Stimulated activated naive B cell treated with anti-CD40 and anti-IgM and Interleukin-4, amounts not matched to agents 10 μg/mL and 1 μg/mL and 100 μg/mL, for 72 hours (primary cell): ENCODE measurements at places on chromosomes 6 and 20.

DNA sequence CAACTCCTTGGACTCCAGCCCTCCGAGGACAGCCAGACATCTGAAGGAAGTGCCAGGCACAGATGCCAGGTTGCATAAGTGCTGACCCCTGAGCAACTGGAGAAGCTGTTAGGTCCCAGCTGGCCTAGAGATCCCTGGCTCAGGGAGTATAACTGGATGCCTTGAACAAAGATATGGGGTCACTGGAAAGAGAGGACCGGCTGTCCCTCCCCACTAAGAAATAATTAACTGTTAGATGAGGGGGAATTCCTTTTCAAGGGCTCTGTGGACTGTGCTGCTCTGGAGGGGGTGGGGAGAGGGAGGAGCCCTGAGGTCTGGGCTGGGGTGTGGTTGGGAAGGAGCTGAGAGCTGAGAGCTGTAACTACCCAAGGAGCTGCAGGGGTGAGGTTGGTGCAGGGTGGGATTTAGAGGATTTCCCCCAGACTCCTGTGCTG lies 39.6 kb downstream of the HLA-F start:
- no peak for DNase-seq

DNA sequence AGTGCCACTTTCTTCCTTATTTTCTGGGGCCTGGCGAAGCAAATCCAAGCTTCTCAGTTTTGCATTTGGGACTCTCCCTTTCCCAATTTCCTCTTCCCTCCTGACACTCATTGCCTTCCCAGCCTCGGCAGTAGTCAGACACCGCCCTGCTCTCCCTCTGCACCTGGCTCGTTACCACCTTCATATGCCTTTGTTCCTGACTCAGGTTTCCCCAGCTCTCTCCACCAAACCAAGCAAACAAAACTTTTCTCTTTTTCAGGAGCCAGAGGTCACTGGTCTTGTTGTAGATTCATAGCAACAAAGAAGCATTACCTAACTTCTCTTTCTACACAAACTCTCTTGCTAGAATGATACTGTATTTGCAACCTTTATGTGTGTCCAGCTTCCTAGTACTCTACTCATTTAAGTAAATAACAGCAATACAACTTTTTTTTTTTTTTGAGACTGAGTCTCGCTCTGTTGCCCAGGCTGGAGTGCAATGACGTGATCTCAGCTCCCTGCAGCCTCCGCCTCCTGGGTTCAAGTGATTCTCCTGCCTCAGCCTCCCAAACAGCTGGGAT lies 9.0 kb upstream of the ZC3H12D start:
- DNase-seq: no peak

DNA sequence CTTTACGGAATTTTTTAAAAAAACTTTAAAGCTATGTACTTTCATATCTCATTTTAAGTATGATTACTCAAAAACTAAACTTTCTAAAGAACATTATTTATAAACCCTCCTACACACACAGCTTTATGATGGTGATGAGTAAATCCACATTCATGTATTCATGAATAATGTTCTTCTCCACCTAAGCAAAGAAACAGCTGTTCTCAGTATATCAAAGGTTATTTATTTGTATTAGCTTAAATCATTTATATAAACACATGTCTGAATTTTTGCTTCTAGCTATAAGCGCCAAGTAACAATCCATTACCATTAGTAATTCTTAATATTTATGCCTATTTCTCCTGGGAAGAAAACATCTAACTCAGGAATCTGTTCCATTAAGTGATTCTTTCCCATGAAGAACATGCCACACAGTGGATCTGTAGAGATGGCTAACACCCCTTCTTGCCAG lies 63.3 kb downstream of the SMLR1 start:
- no peak for DNase-seq

GRCh38 chr6:167049275-167049674 lies 50.1 kb downstream of the CEP43 start:
- DNase-seq: no peak

GRCh38 chr6:45929421-45930361 lies 86.0 kb downstream of the CLIC5 start:
- no peak for DNase-seq

- DNase-seq: no peak
Observed at GRCh38 chr6:98547634-98548033, 286.7 kb upstream of the POU3F2 start.

DNA sequence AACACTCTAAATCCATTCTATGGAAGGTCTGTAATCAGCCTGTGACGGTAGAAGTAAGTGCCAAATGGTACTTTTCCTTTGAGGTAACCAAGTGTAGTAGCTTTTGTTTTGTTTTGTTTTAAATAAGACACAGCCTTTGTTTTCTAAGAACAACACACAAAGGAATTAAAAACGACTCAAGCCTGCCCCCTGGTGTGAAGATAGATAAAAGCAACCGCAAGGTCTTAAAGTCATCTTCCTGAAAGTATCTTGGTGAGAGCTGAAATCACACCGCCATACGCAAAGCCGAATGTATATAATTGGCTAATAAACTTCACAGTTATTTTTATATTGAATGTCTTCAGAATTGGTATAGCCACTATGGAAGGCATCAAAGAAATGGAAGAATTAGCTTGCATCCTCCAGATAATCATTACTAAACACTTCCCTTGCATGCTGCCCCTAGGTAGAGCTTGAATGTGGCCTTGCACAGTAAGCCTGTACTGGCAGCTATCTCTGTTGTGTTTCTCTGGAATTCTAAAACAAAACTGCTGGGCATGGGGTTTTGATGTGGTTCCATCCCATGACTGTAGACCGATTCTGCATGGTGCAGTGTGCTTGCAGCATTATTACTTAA lies 95.6 kb downstream of the LAMP5 start:
- DNase-seq: no peak

DNA sequence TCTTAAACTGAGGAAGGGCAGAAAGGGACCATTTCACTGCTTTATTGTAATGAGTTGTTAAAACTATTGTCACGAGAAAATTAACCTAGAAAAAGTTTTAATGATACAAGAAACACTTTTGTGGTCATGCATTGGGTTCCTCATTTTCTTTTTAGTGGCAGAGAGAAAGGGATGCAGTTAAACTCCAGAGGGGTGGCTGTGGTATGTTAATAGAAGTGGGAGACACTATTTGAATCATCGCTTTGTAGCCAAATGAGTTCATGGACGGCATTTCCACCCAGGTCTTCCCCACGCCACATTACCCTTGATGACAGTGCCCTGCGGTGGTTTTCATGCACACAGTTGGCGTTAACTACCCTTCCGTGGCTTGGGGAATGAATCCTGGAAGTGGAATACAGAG lies 235.6 kb downstream of the PLCB1 start:
- no peak for DNase-seq

- no peak for DNase-seq
Observed at GRCh38 chr20:25081730-25082497, at the start of gene VSX1. VSX1 (minus strand) TSS chr20:25082141; CDS start chr20:25082096, 45 bp downstream.

DNA sequence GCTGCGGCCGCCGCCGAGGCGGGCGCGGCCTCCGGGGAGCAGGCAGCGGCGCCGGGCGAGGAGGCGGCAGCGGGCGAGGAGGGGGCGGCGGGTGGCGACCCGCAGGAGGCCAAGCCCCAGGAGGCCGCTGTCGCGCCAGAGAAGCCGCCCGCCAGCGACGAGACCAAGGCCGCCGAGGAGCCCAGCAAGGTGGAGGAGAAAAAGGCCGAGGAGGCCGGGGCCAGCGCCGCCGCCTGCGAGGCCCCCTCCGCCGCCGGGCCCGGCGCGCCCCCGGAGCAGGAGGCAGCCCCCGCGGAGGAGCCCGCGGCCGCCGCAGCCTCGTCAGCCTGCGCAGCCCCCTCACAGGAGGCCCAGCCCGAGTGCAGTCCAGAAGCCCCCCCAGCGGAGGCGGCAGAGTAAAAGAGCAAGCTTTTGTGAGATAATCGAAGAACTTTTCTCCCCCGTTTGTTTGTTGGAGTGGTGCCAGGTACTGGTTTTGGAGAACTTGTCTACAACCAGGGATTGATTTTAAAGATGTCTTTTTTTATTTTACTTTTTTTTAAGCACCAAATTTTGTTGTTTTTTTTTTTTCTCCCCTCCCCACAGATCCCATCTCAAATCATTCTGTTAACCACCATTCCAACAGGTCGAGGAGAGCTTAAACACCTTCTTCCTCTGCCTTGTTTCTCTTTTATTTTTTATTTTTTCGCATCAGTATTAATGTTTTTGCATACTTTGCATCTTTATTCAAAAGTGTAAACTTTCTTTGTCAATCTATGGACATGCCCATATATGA lies 3.2 kb downstream of the MARCKS start:
- no peak for DNase-seq

DNA sequence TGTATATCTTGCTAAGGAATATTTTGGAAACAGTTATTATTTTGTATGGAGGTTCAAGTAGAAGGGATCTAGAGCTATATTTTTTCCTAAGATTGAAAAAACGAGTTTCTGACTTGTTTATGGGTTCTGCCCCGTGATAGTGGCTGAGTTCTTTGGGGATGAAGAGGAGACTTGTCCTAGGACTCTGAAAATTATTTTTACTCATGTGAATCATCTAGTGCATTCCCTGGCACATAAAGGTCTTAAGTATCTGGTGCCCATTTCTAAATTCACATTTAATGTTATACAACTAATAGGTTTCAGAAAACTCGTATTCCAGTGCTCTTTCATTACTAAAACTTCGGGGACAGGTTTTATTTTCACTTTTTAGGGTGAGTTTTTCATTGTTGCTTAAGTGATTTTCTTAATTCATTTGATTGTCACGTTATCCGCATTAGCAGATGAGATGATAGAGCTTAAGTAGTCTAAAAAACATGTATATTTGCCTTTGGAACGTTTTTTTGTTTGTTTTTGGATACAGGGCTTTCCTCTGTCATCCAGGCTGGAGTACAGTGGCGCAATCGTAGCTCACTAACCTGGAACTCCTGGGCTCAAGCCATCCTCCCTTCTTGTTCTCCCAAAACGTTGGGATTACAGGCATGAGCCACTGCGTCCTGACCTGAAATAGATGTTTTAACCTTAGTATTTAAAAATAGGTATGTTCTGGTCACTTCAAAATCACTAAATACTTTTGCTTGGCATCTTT lies 2.1 kb downstream of the NFYA start:
- DNase-seq: no peak

GRCh38 chr20:21398109-21399004 lies 1.0 kb upstream of the NKX2-4 start:
- DNase-seq: no peak

GRCh38 chr20:36644706-36645095 lies 1.3 kb downstream of the SLA2 start:
- no peak for DNase-seq

DNA sequence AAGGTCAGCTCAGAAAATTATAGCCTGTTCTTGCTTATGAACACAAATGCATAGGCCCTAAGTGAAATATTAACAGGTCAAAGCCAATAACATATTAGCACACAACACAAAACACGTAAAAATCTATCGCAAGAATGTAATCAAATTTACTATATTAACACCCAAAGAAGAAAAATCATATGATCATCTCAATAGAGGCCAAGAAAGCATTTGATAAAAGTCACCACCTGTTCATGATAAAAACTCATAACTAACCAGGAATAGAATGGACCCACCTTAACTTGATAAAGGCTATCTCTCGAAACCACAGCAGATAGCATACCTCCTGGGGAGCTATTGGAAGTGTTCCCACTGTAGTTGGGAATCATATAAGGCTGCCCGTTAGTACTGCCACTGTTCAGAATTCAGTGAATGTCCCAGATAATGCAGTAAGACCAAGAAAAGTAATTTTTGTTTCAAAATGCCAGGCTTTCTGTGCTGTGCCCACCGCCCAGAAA lies 21.6 kb downstream of the POFUT1 start:
- no peak for DNase-seq

DNA sequence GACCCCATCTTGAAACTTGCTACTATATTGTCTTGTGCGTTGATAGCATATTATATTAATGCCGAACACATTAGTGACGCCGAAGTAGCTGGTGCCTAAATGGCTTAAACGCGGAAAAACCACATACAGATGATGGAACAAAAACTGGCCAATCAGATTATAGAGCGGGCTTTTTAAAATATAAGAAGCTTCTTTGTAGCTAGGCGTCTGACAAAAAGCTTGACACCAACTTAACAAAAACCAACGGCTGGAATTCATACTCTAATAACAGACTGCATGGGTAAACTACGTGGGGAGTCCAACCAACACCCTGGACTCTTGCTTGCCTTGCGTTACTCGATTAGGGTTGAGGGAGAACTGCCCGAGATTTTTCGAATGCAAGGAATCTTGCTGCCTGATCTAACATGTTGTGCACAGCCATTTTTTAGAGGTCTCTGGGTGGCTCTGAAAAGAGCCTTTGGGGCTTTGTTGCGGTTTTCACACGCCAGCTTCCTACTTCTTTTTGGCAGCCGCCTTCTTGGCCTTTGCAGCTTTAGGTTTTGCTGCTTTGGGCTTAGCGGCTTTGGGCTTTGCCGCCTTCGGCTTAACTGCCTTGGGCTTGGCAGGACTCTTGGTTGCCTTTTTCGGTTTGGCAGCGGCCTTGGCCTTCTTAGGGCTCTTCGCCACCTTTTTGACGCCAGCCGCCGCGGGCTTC lies 45.7 kb downstream of the OR2B2 start:
- no peak for DNase-seq

- DNase-seq: no peak
Observed at GRCh38 chr6:169904051-169904922, 152.9 kb downstream of the ERMARD start.

DNA sequence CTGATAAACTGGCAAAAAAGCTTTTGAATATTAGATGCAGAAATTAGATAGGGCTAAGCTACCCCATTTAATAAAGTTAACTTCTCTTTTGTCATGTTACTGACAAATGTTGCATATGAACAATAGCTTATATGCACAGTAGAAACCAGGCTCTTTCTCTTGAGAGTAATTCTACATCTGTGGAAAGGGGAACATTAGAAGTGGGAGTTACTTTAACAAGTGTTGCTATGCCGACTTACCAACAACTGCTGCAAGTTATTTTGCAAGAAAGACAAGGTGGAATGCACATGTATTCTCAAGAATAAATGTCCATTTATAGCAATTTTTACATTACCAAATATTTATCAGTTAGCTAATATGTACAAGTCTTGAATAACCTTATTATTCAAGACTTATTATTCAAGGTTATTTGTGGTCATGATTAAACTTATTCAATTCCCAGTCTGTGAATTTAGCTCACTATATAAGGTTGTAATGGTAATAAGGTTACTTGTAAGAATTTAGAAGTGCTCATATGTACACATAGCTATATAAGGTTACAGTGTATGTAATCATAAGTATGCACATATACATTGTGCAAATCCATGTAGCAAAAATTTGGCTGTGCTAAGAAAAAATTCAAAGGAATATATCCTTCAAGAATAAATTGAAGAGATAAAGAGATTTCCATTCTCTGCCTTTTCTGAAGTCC lies 38.3 kb downstream of the ADGRG6 start:
- no peak for DNase-seq

GRCh38 chr6:34566830-34567546 lies 10.9 kb upstream of the SPDEF start:
- no peak for DNase-seq

GRCh38 chr6:45611491-45611890 lies 233.8 kb upstream of the SUPT3H start:
- no peak for DNase-seq

GRCh38 chr6:28839443-28840120 lies 84.2 kb downstream of the TRIM27 start:
- no peak for DNase-seq

GRCh38 chr20:23065266-23066201 lies 16.1 kb upstream of the THBD start:
- no peak for DNase-seq

- no peak for DNase-seq
Observed at GRCh38 chr6:157090736-157091135, 232.6 kb downstream of the TMEM242 start.
